Hematopoietic multipotent progenitor cell treated with erythropoietin and hydrocortisone succinate and interleukin-3 and kit ligand, for 17 days (in vitro differentiated cells): ENCODE measurements at places on chromosomes 3 and 15.

GRCh38 chr15:89666184-89666857 is 11.1 kb upstream of the KIF7 start:
- no peak for DNase-seq

DNA sequence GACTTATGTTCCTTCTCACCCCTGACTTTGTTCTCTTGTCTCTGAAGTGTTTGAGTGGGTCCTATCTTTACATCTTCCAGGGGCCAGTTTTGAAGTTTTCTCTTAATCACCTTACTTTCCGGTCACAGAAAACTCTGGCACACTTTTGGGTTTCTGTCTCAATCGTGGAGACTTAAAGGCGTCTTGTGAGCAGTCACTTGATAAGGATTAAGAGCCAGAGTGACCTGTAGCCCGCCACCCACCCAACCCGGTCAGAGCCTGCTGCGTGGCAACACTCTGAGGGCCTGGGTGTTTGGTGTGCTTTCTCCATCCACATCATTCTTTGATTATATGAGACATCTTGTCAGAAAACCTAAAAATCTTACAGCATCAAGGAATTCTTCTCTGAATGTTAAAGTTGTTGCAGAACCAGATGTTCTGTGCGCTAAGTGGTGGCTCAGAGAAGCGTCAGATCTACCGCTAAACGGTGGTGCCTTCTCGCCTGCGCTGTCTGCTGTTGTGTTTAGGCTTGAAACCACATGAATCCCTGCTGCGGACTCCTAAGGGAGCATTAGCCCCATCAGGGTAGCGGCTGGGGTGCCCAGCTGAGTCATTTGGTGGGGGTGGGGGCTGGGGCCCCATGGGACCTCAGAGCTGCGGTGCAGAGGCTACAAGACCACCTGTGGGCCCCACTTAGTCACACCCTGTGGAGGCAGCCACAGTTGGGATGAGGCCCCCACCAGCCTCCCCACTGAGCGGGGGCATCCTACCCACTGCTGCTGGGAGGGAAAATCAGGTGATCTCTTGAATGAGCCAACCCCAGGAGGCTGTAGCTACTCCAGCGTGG is 158.7 kb upstream of the BHLHE40 start:
- DNase-seq: no peak

DNA sequence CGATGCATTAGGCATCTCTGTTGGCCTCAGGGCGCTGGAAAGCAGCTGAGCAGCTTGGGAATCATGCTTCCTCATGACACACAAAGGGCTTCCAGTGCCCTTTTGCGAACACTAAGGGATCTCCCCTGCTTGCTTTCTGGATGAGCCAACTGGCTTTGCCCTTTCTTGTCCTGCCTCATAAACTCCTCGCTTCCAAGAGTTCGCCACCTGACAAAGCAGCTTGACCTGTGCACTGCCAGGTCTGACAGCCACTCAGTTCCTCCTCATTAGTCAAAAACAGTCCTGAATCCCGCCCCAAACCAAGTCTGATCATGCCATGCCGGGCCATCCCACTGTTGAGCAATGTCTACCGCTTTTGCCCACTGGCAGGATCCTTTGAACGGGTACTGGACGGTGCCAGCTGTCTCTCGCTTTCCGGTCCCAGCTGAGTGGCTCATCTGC is 265.4 kb upstream of the LYSMD4 start:
- DNase-seq: no peak

DNA sequence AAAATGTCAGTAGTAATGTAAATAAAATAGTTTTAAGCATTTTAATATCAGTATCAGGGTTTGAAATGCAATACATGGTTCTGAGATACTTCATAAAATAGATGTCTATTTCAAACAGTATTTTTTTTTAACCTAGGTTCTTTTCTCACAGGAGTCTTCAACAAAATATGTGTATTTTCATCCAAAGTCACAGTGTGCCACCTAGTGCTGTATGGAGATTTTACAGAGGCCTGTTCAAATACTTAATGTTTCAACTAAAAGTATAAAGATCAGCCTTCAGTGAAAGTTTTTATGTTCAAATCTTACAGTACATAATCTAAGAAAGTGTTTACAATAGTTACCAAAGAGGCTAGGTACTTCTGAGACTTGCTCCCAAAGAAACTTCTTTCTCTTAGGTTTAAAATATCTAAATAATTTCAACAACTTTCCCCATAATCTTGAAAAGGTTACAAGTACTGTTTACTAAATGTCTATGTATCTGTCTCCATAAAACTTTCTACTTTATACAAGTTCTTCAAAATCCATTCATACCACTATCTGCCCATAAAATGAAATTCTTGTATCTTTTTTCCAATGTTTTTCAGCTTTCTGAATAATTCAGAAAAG is 38.3 kb downstream of the SCAPER start:
- DNase-seq: no peak
